Activated naive CD4-positive, alpha-beta T cell treated with anti-CD3 and anti-CD28 coated beads for 36 hours (primary cell): ENCODE measurements at places on chromosomes 6 and 20. TPM values are rescaled to one million over a fixed set of nuclear protein-coding genes. Genes with fewer than 3 reads are reported as not detected.
A peak's percentile ranks its signal among the peaks of the same experiment; 100 is the strongest.

DNA sequence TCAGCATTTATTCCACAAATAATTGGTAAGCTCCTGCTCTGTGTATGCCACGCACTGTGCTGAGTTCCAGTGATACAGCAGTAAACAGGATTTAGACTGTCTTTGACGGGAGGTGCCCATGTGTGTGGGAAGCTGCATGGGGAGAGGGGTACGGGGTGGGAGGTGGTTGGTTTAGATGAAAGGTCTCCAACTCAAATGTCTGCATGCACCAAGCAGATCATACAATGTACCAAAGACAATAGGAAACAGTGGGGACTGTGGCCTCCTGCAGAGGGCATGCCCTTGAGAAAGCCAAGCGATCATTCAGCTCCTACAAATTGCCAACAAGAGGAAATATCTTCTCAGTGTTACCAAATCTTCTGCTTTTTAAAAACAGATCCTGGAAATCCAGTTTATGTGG, 36.1 kb downstream of the SLC22A2 start:
- no peaks in the 10 kb centered on the region for H3K36me3 ChIP-seq
- DNase-seq = no peak
- peaks cover 17% of the 10 kb centered on the region for H3K27me3 ChIP-seq

The SLC16A10 gene
- 8.1 TPM for total RNA-seq

The ENPP3 gene
- total RNA-seq = 1.2 TPM

- DNase-seq = no peak
- peaks cover 11% of the 10 kb centered on the region for H3K27me3 ChIP-seq
- H3K4me1 ChIP-seq = no peaks in the 10 kb centered on the region
- peaks cover 1% of the 10 kb centered on the region for H3K36me3 ChIP-seq
Observed at GRCh38 chr20:56987986-56988385, 278.5 kb downstream of the BMP7 start.

The MUCL3 gene
- total RNA-seq = not detected

- no peak overlapping the region for H3K27ac ChIP-seq
- H3K27me3 ChIP-seq = peaks cover 4% of the 10 kb centered on the region
- no peaks in the 10 kb centered on the region for H3K4me1 ChIP-seq
Observed at GRCh38 chr6:164408868-164409267, 900.5 kb downstream of the C6orf118 start.

DNA sequence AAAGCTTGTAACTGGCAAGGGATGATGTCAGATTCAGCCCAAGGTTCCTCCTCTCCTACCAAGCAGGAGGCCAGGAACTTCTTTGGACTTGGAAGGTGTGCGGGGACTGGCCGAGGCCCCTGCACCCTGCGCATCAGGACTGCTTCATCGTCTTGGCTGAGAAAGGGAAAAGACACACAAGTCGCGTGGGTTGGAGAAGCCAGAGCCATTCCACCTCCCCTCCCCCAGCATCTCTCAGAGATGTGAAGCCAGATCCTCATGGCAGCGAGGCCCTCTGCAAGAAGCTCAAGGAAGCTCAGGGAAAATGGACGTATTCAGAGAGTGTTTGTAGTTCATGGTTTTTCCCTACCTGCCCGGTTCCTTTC, 14.4 kb downstream of the TNFAIP3 start:
- peak; percentile 40 for DNase-seq
- H3K4me3 ChIP-seq = peak overlapping the region; percentile 17
- H3K27me3 ChIP-seq = no peaks in the 10 kb centered on the region
- H3K36me3 ChIP-seq = peaks cover 80% of the 10 kb centered on the region

GRCh38 chr6:87103977-87104601, 9.2 kb upstream of the CGA start:
- no peak overlapping the region for H3K27ac ChIP-seq
- H3K27me3 ChIP-seq = peaks cover 4% of the 10 kb centered on the region
- no peaks in the 10 kb centered on the region for H3K36me3 ChIP-seq

The CD93 gene
- total RNA-seq = 0.05 TPM

- H3K36me3 ChIP-seq = peaks cover 5% of the 10 kb centered on the region
- H3K27ac ChIP-seq = peak overlapping the region; percentile 99
- H3K27me3 ChIP-seq = no peaks in the 10 kb centered on the region
- H3K4me3 ChIP-seq = peak overlapping the region; percentile 96
- peaks cover 43% of the 10 kb centered on the region for H3K4me1 ChIP-seq
Observed at GRCh38 chr6:27139756-27140579, 107.5 kb upstream of the PRSS16 start.

The DUSP15 gene
- not detected for total RNA-seq

- no peaks in the 10 kb centered on the region for H3K36me3 ChIP-seq
- DNase-seq = no peak
- H3K4me1 ChIP-seq = no peaks in the 10 kb centered on the region
- H3K4me3 ChIP-seq = no peak overlapping the region
- H3K27me3 ChIP-seq = no peaks in the 10 kb centered on the region
Observed at GRCh38 chr6:44471271-44471981, 83.9 kb downstream of the CDC5L start.

DNA sequence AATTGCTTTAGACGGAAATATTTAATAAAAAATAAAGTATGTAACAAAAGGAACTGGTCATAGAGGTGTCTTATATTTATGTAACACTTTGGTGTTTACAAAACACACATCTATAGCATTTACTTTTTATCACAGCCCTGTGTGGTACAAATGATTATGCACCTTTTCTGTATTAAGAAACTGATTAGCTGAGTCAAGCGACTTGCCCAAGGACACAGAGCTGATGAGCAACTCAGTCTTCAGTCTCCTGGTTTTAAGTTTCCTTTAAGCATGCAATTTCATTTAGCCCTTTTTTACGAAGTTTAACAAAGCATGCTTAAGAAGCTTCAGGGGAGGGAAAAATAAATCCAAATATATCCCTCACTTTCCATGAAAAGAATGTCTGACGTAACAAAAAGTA, 2.5 kb downstream of the DCDC2 start:
- no peak overlapping the region for H3K27ac ChIP-seq
- H3K4me3 ChIP-seq = no peak overlapping the region
- no peaks in the 10 kb centered on the region for H3K36me3 ChIP-seq

GRCh38 chr6:4928426-4928825, 75.4 kb downstream of the RPP40 start:
- peaks cover 10% of the 10 kb centered on the region for H3K36me3 ChIP-seq
- no peak overlapping the region for H3K4me3 ChIP-seq
- no peaks in the 10 kb centered on the region for H3K27me3 ChIP-seq

DNA sequence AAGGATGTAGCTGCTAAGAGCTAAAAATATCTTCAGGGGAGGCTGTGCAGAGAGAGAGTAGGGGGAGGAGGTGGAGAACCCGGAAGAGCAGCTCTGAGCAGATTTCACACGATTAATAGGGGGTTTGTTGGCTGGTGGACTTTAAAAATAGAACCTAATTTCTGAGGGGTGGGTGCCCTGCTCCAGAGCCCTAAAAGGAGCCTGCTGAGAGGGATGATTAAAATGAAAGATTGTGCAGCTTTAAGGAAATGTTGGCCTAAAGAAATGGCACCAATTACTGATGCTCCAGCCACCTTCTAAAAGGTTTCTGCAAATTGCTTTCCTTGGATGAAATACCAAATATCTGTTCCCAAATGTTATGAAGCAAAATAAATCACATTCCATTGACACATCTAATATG, 202.8 kb upstream of the BTBD3 start:
- no peak overlapping the region for H3K27ac ChIP-seq
- no peaks in the 10 kb centered on the region for H3K4me1 ChIP-seq
- peaks cover 5% of the 10 kb centered on the region for H3K27me3 ChIP-seq

DNA sequence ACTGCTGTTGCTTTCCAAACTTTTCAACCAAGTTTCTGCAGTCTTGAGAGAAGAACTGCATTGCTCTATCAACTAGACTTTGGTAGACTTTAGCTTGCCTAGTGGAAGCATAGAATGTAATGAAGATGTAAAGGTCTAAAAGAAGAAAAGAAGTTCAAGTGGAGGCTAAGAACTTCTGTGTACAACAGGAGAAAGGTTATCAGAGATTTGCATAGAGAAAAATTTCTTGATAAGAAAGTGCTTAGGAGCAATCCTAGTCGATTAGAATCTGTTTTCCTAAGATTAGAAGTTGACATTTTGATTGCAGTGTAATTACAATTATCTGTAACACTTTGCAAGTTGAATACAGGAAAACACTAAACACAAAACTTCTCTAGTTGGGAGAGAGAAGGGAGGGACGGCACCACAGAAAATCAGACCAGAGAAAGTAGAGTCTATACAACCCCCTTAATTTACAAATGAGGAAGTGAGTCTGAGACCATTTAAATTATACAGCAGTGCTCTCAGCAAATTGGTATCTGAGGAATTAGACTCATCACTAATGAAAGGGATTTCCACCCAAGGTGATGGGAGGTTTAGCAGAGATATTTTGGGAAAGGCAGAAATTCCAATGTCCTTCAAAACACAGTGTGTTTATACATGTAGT, 194.3 kb upstream of the MARCKS start:
- H3K4me1 ChIP-seq = no peaks in the 10 kb centered on the region
- no peaks in the 10 kb centered on the region for H3K36me3 ChIP-seq
- no peak for DNase-seq
- H3K27me3 ChIP-seq = peaks cover 6% of the 10 kb centered on the region
- no peak overlapping the region for H3K4me3 ChIP-seq

The RAB44 gene
- not detected for total RNA-seq

DNA sequence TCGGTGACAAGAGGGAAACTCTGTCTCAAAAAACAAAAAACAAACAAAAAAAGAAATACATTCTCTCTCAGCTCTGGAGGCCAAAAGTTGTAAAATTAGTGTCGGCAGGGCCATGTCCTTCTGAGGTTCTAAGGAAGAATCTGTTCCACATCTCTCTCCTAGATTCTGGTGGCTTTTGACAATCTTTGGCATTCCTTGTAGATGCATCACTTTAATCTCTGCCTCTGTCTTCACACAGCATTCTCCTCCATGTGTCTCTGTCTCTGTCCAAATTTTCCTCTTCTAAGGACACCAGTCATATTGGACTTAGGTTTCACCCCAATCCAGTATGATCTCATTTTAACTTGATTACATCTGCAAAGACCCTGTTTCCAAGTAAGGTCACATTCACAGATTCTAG, 9.1 kb downstream of the PPP2R5D start:
- H3K27ac ChIP-seq = no peak overlapping the region
- no peak for DNase-seq
- no peak overlapping the region for H3K4me3 ChIP-seq
- no peaks in the 10 kb centered on the region for H3K27me3 ChIP-seq
- H3K36me3 ChIP-seq = no peaks in the 10 kb centered on the region
- H3K4me1 ChIP-seq = peaks cover 6% of the 10 kb centered on the region

- no peak for DNase-seq
- H3K36me3 ChIP-seq = no peaks in the 10 kb centered on the region
- H3K4me3 ChIP-seq = no peak overlapping the region
- H3K4me1 ChIP-seq = peaks cover 26% of the 10 kb centered on the region
- no peak overlapping the region for H3K27ac ChIP-seq
- H3K27me3 ChIP-seq = no peaks in the 10 kb centered on the region
Observed at GRCh38 chr6:170091639-170092579, 199.0 kb downstream of the DLL1 start.

The SLC32A1 gene
- total RNA-seq = not detected

The ZBP1 gene
- not detected for total RNA-seq

DNA sequence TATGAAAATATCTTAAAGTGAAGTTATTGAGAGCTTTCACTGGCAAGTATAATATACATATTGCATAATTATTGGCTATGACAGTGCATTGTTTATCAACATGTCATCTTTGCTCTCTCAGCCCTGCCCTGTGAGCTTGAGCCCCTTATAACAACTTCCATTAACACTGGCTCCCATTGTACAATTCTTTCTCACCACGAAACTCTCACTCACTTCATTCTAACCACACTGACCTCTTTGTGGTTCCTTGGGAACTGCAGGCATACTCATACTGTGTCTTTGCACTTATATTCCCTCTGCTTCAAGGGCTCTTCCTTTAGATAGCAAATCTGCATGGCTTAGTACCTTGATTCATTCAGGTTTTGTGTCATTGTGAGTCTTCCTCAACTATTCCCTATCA, 411.8 kb downstream of the CDKAL1 start:
- H3K27me3 ChIP-seq = no peaks in the 10 kb centered on the region
- H3K27ac ChIP-seq = no peak overlapping the region
- peaks cover 15% of the 10 kb centered on the region for H3K36me3 ChIP-seq
- H3K4me1 ChIP-seq = no peaks in the 10 kb centered on the region

The ADGRG6 gene
- total RNA-seq = 0.69 TPM

The SYNDIG1 gene
- total RNA-seq = not detected

DNA sequence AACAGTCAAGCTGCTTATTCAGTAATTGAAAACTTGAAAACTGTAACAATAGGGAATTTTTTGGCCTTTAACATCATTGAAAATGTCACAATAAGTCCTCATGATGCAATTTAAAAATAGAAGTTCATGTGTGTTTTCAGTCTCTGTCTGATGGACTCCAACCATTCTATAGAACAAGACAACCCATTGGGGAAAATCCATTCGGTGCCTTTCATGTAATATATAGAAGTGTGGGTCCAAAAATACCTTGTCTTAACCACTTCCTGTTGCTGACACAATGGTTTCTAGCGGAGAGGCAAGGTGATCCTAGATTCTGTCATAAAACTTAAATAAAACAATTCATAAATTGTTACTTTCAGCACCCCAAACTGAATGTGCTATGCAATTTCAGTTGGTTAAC, 1131.3 kb upstream of the MAP3K7 start:
- H3K27ac ChIP-seq = no peak overlapping the region
- H3K4me1 ChIP-seq = no peaks in the 10 kb centered on the region
- no peak overlapping the region for H3K4me3 ChIP-seq
- no peak for DNase-seq

GRCh38 chr20:53381568-53382262, 211.9 kb downstream of the ZNF217 start:
- no peak overlapping the region for H3K4me3 ChIP-seq
- no peak for DNase-seq
- H3K4me1 ChIP-seq = peaks cover 10% of the 10 kb centered on the region
- peaks cover 1% of the 10 kb centered on the region for H3K36me3 ChIP-seq
- no peaks in the 10 kb centered on the region for H3K27me3 ChIP-seq

The CYP24A1 gene
- not detected for total RNA-seq

DNA sequence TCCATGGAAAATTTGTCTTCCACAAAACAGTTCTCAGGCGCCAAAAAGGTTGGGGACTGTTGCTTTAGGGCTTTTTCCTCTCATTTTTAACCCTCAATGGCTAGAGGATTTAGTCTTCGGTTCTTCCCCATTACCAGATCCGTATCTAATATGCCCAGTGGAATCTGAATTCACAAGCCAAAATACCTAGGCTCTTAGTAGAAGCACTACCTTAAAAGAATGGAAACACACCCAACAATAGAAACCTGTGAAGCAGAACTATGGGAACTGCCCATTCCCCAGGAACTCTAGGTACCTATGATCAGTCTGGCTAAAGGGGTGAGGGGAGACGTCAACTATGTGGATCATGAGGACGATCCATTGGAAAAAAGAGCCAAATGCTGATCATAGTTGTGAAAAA, 3.1 kb downstream of the TREML4 start:
- no peaks in the 10 kb centered on the region for H3K27me3 ChIP-seq
- H3K4me3 ChIP-seq = no peak overlapping the region
- no peaks in the 10 kb centered on the region for H3K4me1 ChIP-seq

The KCNQ2 gene
- total RNA-seq = not detected

DNA sequence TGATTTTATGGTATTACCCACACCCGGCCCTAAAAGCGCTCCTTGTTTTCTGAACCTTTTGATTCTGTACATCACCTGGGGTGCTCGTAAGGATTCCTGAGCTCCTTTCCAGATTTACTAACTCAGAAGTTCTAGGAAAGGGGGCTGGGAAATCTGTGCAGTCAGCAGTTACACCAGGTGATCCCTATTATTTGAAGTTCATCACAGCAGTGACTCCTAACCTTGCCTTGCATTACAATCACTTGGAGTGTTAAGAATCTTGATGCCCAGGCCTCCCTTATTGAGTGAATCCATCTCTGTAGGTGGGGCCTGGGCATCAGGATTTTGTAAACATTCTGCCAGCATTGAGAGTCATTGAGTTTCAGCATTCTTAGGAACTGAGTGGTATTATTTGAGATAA, 44.7 kb downstream of the BMP6 start:
- peaks cover 18% of the 10 kb centered on the region for H3K27me3 ChIP-seq
- H3K36me3 ChIP-seq = no peaks in the 10 kb centered on the region
- H3K27ac ChIP-seq = no peak overlapping the region
- H3K4me3 ChIP-seq = no peak overlapping the region
